ENCODE measurements at places on chromosomes 4 and X. TPM values are rescaled to one million over a fixed set of nuclear protein-coding genes. Genes with fewer than 3 reads are reported as not detected.

DNA sequence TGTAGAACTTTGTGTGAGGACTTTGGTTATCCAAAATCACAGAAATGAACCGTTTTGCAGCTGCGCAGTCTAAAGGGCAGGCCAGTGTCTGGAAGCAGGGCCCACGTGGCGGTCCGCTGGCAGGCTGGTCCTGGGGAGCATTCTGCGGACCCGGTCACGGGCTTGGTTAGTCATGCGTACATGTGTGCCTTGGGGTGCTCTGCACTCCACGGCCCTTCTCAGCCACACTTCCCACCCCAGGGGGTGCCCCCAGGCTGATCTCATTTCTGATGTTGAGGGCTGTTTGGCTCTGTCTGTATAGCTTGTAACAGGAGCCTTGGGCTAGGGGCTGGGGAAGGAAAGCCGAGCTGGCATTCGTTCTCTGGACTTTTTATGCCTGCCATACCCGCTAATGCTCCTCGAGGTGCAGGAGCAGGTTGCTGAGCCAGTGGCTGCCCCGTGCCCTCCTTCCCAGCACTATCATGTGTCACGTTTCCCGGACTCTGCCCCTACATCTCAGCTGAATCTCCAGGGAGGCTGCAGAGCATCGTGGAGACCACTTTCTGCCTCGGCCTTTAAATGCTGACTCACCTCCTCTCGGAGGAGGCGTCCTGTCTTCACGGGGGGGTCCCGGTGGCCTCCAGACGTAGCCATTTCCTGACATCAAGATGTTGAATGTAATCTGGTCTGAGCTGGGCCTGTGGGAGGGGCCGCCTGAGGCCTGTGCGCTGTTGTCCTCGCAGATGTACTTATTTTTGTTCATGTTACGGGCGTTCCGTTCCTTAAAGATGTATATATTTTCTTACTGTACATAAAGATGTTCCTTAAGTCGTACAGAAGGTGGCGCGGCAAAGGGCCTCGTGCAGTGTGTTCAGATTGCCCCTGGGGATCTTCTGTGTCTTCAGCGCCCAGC, 11.4 kb upstream of the TADA2B start:
- DNase-seq, result peak; percentile 44

- no peak for DNase-seq
These were observed 135.0 kb downstream of the REELD1 start for GRCh38 chr4:146349306-146349705.

DNA sequence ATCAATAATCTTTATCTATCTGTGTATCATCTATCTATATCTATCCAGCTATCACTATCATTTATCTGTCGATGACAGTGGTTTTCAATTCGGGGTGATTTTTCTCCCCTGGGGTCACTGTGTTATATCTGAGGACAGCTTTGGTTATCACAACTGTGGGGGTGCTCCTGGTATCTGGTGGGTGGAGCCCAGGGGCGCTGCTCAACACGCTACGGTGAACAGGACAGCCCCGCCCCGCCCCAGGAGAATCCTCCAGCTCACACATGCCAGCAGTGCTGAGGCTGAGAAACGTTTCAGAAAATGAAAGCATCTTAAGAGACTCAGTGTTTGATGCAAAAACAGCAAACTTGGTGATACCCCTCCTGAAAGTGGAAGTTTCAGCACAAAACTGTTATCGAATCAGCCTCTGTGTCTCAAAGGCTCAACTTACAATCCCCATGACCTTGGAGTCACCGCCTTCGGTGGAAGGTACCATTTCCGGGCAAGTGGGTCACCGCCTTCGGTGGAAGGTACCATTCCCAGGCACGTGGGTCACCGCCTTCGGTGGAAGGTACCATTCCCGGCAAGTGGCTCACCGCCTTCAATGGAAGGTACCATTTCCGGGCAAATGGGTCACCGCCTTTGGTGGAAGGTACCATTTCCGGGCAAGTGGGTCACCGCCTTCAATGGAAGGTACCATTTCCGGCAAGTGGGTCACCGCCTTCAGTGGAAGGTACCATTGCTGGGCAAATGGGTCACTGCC, 315.3 kb downstream of the DHRSX start:
- no peak for DNase-seq

GRCh38 chr4:168515222-168516011, 18.6 kb downstream of the PALLD start:
- peak; percentile 60 for DNase-seq

GRCh38 chrX:37076983-37077382, 68.8 kb downstream of the FAM47C start:
- no peak for DNase-seq

DNA sequence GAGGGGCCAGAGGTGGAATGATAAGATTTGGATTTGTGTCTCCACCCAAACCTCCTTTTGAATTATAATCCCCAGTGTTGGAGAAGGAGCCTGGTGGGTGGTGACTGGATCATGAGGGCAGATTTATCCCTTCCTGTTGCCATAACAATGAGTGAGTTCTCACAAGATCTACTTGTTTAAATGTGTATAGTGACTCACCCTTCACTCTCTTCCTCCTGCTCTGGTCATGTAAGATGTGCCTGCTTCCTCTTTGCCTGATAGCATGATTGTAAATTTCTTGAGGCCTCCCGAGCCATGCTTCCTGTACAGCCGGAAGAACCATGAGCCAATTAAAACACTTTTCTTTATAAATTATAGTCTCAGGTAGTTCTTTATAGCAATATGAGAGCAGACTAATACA, 348.6 kb downstream of the AR start:
- DNase-seq, result peak; percentile 12

DNA sequence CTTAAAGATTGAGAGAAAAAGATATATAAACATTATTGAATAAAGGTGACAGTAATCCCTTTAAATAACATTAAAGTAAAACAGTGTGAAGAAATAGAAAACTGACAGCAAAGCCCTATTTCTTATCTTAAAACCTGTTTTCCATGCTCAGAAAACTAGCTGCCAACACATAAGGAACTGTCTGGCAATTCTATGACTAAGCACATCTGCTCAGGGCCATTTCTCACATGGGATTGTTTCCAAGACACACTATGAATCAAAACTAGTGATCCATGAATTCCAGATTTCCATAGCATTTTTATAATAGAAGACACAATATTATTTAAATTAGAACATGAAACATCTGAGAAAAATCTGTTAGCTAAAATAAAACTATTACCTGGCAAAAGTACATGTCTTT, 113.4 kb downstream of the SCLT1 start:
- peak; percentile 65 for DNase-seq

GRCh38 chrX:143661286-143661685, 25.4 kb upstream of the SLITRK4 start:
- DNase-seq, result no peak

GRCh38 chr4:62256479-62256878, 1056.4 kb downstream of the ADGRL3 start:
- no peak for DNase-seq

GRCh38 chr4:45741897-45742296, 382.0 kb downstream of the GABRG1 start:
- no peak for DNase-seq

DNA sequence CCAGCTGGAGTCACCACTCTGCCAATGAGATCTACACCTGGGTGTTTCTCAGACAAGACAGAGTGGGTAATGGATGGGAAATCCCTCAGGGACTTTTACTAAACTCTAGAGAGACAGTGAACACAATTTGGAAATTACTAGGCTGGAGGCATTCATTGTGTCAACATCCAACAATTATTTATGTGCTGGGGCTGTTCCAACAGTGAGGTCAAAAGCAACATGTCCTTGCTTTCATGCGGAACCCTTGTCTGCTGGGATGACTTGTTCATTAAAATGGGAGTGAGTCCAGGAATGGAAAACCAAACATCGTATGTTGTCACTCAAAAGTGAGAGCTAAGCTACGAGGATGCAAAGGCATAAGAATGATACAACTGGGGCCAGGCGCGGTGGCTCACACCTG, 54.0 kb downstream of the DRD5 start:
- no peak for DNase-seq

ZDHHC15 gene
- total RNA-seq, result not detected

STAG2 gene
- total RNA-seq, result 63.6 TPM

BMX gene
- total RNA-seq, result 208 TPM

KIAA1210 gene
- total RNA-seq, result not detected

STARD8 gene
- total RNA-seq, result 33.3 TPM

Measured in lung microvascular endothelial cell (primary cell).